Right atrium auricular region (tissue), 2 donors: ENCODE measurements at places on chromosomes 12 and 14.

DNA sequence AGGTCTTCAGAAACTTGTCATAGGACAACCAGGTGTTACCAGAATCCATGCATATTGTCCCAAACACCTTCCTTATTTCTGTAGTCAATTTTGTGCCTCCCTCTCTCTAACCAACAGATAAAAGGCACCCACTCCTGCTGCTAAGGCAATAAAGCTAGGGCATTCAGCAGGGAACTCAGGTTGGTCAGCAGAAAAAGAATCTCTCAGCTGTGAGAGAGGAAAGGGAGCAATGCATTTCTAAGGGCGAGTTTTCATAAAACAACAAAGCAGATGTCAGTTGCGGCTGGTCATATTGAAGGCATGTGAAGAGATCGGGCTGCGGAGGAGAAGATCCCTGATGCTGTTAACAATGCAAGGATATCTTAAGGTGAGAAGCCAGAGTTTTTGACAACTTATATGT lies 7.4 kb upstream of the POU6F1 start:
- DNase-seq = no peak

DNA sequence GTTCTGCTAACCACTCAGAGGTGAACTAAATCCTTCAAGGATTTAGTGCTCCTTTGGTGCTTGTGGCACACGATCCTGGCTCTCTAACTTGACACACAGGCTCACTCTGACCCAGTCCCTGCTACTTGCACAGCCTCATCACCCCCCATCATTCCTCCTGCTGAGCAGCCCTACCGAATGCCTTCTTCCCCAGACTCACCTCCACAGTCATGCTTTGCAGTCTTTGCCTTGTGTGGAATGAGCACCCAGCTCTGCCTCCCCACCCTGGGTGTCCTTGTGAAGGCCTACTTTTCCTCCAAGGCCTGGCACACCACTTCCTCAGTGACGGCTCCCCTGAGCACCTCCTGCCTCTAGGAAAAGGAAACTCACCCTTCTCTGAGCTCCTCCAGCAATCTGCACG lies 7.9 kb upstream of the TINF2 start:
- no peak for DNase-seq

DNA sequence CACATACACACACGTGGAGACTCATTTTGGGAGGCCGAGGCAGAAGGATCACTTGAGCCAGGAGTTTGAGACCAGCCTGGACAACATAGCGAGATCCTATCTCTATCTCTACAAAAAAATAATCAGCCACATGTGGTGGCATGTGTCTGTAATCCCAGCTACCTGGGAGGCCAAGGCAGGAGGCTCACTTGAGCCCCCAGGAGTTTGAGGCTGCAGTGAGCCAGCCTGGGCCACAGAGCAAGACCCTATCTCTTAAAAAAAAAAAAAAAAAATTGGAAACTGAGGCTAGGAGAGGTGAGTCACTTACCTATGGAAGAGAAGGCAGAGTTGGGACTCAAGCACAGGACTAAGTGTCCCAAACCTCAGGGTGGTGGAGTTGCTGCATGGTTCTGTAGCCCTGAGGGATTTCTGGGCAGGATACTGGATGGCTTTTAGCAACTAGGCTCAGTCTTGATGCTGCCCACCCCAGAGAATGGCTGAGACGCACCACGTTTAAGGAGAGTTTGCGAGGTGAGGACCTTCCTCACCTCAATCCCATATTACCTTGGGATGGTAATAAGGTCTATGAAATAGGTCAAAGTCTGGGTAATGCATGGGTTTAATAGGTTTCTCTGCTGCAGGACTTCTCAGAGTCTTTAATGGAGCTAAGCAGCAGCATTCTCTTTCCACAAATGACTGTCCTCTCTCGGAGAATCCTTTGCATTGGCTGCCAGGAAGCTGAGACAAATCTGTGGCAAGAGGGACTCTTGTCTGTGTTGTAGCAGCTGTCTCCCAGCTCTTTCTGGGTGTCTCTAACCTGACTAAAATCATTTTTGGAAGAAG lies 35.6 kb downstream of the SH2B3 start:
- no peak for DNase-seq

DNA sequence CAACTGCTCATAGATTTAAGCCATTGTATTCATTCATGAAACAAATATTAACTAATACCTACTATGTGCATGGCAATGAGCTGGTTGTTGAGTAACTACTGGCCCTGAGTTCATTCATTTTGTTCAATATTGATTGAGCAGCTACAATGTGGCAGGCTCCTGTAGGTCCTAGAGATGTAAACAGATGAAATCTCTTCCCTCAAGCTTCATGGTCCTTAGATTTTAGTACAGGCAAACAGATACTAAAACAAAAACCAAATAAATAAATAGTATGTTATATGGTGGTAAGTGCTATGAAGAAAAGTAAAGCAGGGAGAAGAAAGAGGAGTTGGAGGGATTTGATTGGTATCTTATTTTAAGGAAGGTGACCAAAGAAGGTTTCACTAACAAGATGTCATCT lies 77.8 kb downstream of the RERG start:
- no peak for DNase-seq

GRCh38 chr12:121668750-121669520 lies 519 bp downstream of the MORN3 start:
- DNase-seq = no peak

GRCh38 chr14:70018713-70019211 lies 139.5 kb downstream of the SMOC1 start:
- DNase-seq = no peak

DNA sequence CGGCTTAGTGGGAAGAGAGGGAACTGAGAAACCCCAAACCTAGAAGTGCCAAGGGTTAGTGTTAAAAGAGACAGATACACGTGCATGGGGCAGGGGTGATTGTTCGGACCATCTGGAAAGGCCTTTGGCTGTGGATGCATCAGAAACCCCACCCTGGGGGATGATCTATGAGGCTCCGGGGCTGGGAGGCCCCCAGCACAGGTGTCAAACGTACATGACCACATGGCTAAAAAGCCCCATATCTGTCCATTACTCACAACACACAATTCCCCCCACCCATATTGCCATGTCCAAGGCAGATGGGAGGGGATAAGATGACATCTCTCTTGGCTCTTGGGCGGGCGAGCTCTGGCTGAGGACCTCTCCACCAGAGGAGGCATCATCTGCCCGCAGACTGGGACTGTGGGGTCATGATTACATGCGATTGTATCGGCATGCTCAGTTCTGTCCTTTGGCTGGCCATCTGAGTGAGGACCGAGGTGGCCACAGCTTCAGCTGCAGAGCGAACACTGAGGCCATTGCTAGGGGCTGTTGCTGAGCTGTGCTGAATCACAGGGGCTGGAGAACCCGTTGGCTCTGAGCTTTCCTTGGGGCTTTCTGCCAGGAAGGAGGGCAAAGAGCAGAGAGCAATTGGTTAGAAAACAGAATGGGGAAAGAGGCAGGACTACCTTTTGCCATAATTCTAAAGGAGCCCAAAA lies 9.6 kb upstream of the NPFF start:
- DNase-seq = no peak

DNA sequence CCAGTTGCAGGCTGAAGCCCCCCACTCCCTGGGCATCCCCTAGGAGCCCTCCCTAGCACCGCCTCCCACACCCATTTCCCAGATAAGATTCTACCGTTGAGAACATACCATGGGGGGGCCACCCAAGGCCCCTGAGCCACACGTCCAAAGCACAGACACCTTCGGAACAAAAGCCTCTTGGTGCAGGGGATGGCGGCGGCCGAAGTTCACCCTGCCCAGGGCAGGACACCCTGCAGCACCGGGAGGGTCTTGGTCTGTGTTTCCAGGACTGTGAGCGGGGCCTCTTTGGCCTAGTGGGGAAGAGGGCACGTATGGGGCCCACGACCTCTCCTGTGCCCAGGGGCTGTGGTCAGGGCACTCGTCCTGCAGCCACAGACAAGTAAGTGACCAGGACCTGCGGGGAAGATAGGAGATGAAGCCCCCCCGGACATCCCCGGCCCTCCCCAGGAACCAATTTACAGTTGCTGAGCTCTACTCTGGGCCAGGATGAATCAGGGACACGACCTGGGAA lies 154.3 kb upstream of the C14orf180 start:
- DNase-seq = no peak

DNA sequence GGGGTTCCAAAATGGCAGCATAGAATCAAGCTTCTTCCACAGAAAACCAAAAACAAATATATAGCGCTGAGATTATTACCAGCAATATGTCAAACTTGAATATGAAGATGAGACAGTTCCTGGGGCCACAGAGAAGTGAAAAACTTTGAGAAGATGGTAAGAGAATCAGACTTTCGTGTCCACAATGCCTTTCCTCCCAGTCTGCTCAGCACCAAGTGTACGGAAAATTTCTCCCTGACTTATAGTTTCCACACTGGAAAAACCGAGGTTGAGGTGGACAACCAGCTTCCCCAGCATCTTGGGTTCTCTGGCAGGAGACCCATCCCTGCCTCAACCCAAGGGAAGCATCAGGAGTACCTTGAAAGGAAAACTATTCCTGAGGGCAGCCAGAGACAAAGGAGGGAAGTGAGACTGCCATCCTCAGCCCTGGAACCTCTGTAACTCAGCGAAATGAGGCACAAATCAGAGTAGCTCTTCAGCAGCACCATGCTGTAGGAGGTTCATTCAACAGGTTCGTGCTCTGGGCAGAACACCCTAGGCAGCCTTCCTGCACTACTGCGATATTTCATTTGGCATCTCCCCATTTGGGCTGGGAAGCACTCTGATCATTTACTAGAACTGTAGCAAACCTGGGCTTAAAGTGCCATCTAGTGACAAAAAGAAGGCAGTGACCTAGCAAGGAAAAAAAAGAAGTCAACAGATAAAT lies 52.4 kb upstream of the CAPRIN2 start:
- no peak for DNase-seq

- no peak for DNase-seq
These were observed 883.9 kb downstream of the LRFN5 start for GRCh38 chr14:42490536-42490935.

- no peak for DNase-seq
These were observed 28.0 kb upstream of the DAAM1 start for GRCh38 chr14:59160506-59160905.

GRCh38 chr14:81751198-81751597 lies 217.5 kb upstream of the SEL1L start:
- DNase-seq = no peak

- no peak for DNase-seq
These were observed 7.6 kb upstream of the RTL1 start for GRCh38 chr14:100910888-100911664.

- DNase-seq = no peak
These were observed 12.5 kb downstream of the XRCC3 start for GRCh38 chr14:103702497-103703432.

DNA sequence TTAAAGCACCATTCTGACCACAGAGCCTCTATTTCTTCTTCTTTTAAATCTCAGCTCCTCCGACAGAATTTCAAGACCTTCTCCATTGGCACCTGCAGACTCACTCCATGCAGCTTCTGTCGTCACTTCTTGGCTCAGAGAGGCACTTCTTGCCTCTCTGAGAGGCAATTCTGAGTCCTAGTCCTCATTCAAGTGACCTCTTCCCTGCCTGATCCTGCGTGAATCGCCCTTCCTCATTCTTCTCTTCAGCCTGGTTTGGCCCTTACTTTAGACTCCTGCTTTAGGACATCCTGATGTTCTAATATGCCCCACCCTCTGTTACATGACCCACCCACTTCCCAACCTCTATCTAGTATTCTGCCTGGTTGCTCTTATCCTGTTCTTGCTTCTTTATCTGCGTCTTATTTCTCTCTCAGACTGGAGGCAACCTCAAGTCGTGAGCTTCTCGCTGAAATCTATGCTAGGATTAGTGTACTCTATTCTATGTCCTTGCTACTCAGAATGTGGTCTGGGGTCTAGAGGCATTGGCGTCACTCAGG lies 55.6 kb upstream of the CISTR start:
- no peak for DNase-seq

- no peak for DNase-seq
These were observed 223.5 kb upstream of the CAND1 start for GRCh38 chr12:67045650-67046049.

- no peak for DNase-seq
These were observed 171.0 kb upstream of the LHX5 start for GRCh38 chr12:113642672-113643071.
